Activated CD8-positive, alpha-beta memory T cell treated with anti-CD3 and anti-CD28 coated beads for 4 hours (primary cell): ENCODE measurements at places on chromosomes 16 and 17.
A peak's percentile ranks its signal among the peaks of the same experiment; 100 is the strongest.

DNA sequence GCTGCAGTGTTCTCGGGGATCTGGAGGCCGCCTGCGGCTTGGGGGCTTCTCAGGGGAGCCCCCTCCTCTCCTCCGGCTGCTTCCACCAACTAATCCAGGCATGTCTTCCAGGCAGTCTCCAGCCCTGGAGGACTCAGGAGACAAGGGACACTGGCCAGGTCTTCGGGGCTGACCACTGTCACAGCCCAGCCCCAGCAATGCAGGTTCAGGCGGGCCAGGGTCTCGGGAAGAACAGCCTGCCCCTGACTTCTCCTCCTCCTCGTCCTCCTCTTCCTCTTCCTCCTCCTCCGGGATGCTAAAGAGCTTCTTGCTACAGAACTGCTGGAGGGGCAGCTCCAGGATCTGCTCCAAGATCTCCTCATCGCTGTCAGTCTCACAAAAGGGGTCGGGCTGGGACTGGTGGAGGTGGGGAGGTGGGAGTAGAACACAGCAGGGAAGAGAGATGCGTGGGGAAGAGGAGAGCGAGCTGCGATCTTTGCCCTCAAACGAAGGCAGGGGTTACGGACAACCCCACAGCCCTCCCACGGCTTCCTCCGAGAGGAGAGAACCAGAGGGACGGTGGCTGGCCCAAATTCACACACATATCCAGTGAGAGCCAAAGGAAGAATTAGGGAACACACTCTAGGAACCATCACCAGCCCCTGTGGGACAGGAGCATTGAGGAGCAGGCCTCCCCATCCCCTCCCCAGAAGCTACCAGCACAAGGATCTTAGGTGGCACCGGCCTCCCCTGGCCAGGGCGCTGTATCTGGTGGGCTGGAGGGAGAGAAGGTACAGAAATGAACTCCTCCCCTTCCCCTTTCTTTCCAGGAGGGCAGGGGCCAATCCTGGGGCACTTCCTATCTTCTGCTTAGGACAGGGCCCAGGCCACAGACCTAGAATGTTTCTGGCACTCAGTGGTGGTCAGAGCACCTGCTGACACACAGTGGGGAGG, 19.3 kb downstream of the TSPOAP1 start:
- DNase-seq = no peak

- no peak for DNase-seq
Measured at GRCh38 chr17:11950771-11951519, 46.3 kb downstream of the ZNF18 start.

GRCh38 chr17:45676695-45677094, 107.4 kb upstream of the CRHR1 start:
- no peak for DNase-seq

GRCh38 chr17:54426296-54426886, 474.3 kb upstream of the TOM1L1 start:
- DNase-seq = no peak

GRCh38 chr16:83701494-83701893, 106.3 kb upstream of the HSBP1 start:
- DNase-seq = no peak

DNA sequence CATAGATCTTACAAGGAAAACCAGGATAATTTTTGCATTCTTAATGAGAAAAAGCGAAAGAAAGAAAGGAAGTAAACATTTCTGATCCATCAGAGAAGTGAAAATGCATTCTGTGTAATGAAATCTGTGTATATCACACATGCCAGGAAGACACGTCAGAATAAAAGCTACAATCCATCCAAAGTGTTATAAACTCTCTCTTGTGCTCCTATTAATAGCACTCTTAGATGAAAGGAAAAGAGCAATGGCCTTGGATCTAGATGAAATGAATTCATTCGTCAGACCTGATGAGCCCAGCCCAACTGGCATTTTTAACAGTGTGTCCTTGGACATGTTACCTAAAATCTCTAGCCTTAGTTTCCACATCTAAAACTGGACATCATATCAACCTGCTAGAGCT, 885.5 kb downstream of the CDH11 start:
- DNase-seq = no peak

DNA sequence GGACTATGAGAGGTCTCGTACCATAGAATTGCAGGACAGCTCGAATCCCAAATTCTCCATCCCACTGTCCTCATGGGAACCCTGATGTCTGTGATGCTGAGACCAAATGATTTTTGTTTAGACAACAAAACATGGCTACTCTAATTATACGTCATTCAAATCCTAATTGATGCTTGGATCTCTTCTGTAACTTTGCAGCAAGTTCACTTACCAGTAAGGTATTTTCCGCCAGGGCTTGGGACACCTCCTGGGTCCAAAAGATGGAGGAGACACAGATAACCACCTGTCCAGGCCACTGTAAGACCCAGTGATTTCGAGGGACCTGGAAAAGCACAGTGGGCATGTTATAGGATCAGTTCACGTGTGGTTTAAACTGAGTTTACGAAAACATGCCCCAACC, 92.8 kb downstream of the DNAH3 start:
- DNase-seq = no peak

DNA sequence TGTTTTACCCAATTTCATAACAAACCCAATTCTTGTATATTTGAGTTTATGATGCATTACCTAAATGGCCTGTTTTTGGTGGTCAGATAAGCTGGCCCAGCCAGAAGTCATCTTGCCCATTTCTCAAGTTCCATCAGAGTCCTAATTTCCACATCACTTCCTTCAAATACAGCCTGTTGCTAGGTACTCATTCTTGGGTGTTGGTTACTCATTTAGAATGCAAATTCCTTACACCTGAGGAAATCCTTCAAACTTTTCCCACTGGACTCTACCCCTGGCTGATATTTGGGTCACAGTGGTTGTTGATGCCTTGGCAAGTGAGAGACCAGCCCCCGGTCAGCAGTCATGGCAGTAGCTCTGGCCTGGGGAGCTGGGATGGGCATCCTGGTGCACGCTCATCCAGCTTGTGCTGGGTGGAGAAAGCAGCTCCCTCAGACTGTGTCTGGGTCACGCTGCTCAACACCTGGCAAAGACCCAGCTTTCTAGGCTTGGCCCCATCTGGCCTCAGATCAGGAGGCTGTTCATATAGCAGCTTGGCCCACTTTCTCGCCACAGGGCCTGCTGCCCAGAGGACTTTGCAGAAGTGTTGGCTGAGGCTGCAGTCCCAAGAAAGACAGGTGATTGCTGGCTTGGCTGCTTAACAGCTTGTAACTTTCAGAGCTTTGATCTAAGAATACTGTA, 25.8 kb downstream of the WSB1 start:
- no peak for DNase-seq

DNA sequence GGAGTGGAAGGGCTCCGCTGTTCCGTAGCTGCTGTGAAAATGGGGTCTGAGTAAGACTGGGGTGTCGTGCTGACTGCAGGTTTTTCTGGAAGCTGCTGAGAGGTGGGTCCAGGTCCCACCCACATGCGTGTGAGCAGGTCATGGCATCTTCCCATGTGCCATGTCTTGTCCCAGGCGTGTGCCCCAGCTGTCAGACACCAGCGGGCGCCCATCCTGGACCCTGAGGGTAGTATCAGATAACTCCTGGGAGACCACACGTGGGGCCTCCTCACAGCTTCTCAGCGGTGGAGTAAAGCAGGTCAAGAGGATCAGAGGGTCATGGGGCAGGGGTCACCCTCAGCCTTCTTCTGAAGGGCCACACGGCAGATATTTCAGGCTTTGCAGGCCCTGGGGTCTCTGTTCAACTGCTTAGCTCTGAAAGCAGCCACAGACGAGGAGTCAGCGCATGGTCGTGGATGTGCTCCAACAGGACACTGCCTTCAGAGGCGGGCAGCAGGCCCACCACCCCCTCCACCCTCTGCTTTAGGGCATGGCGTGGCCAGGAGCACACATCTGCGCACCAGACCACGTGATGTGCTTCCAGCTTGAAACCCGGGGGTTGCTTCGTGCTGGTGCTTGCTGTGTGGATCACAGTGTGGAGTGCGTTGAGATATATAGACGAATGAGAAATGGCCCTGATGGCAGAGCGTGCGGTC, 68.7 kb downstream of the BANP start:
- DNase-seq = no peak

GRCh38 chr16:89011909-89012621, 35.1 kb upstream of the CBFA2T3 start:
- DNase-seq = no peak

- peak; percentile 61 for DNase-seq
Measured at GRCh38 chr17:37488607-37489196, 989 bp upstream of the DUSP14 start.

DNA sequence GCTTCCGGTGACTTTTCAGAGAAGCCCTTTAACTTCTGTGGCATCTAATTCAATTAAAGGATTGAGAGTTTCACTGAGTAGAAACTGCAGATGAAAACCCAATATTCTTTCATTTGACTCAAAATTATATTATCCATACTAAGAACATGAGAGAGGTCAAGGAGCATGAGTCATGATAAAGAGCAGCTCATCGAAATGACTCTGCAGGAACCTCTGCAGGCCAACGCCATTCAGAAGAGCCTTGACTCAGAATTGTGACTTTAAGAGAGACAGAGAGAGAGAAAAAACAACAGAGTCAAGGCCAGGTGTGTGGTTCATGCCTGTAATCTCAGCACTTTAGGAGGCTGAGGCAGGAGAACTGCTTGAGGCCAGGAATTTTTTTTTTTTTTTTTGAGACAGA, 417.2 kb upstream of the XYLT1 start:
- DNase-seq = no peak

DNA sequence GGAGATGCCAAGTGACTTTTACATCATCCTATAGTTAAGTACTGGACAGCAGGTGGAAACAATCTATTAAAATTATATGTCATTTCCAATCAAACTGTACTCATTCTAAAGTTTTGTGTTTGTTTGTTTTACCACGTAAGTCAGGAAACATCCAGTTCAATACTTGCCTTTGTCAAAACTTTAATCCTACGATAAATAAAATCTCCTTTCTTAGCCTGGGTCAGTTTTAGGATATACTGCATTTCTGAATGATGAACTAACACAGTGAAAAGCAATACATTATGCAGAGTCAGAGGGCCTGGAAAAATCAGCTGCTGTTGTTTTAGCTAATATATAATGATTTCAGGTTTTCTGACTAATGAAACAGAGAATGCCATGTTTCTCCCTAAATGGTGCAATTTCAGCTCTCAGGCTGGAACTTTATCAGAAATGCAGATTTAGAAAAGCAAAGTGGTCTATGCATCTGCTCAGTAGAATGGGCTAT, 756.4 kb downstream of the CDH11 start:
- no peak for DNase-seq
